Esophagus squamous epithelium (tissue), 5 donors: ENCODE measurements at places on chromosomes 16 and 17. TPM values are rescaled to one million over a fixed set of nuclear protein-coding genes. Genes with fewer than 3 reads are reported as not detected.

DNA sequence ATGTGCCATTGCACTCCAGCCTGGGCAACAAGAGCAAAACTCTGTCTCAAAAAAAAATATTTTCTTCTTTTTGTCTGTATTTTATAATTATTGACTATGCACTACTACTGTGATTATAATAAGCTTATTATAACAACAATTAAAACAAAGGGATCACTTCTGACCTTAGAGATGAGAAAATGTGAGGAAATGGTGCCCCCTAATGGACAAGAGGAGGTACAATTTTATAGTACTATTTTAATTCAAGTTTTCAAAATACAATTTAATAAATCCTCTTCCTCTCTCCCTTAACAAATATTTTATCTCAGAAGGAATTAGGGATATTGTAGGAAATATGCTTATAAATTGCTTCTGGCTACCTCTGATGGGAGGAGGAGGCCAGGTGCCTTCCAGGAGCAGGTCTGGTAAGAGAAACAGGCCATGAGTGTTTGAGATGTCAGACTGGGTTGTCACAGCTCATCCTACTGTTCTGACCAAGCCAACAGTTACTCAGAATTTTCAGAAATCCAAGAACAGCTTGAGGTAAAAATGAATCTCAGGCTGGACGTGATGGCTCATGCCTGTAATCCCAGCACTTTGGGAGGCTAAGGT lies 14.0 kb downstream of the VPS53 start:
- DNase-seq, result no peak

GRCh38 chr16:73022534-73022933 lies 25.4 kb downstream of the ZFHX3 start:
- no peak for DNase-seq

DNA sequence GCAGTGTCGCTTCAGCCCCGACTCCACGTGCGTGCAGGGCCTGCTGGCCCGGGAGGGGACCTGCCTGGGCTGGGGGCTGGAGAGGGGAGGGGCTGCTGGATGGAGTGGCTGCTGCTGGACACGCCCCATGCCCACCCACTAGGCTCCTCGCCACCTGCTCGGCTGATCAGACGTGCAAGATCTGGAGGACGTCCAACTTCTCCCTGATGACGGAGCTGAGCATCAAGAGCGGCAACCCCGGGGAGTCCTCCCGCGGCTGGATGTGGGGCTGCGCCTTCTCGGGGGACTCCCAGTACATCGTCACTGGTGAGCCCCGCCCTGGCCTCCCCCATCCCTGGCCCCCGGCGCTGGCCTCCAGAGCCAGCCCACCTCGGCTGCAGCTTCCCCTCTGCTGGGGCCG lies 2.4 kb downstream of the BRICD5 start:
- no peak for DNase-seq

DNA sequence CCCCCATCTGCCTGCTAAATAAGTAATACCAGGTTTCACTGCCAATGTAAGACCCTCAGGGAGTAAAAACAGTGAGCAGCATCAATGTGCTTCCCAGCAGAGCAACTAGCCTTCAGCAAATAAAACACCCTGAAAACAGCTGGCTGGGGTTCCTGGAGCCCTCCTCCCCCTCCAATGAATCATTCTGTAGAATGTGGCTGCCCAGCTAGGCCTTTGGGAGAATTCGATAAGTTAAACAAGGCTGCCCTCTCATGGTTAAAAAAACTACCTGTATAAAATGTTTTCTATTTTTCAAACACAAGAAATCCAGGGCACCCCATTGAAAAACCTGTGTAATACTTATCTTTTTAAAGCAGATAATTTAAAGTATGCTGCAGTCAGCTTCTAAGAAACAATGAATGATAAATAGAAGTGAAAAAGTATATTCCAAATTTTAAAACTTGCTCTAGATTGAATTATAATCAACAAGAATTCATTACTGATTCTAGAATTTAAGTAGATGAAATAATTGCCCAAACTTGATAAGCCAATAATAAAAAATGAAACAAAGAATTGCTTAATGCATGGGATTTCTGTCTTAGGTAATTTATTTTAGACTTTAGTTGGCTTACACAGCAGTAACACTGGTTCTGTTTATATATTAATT lies 9.4 kb upstream of the TOM1L1 start:
- DNase-seq, result no peak

DNA sequence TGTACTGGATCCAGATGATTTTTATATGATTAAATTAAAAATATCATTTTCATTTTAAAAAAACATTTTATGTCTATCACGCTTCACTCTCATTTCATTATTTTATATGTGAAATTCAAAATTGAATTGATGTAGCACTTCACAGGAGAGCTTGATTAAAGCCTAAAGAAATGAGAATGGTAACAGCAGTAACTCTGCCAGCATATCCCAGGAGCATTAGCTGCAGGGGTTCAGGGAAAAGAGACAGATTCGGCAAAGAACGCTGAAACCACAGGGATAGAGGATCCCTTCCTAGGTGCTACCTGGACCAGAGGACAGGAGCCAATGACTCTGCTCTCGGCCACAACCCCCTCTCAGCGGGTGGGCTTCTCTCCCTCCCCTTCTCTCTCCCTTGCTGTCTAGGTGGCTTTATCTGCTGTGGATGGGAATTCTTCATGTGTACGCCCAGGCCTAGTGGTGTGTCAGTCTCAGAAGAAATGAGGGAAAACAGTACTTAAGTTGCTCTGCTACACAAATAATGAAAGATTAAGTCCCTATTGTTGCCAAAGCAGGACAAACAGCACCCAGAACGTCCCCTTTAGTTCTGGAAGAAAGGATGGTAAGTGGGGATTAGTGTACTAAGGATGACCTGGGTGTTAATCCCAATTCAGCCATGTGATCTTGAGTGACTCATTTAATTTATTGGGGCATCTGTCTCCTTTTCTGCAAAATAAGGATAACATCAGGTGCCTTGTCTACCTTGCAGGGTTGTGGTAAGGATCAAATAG lies 123.3 kb downstream of the CDK5R1 start:
- DNase-seq, result no peak

DNA sequence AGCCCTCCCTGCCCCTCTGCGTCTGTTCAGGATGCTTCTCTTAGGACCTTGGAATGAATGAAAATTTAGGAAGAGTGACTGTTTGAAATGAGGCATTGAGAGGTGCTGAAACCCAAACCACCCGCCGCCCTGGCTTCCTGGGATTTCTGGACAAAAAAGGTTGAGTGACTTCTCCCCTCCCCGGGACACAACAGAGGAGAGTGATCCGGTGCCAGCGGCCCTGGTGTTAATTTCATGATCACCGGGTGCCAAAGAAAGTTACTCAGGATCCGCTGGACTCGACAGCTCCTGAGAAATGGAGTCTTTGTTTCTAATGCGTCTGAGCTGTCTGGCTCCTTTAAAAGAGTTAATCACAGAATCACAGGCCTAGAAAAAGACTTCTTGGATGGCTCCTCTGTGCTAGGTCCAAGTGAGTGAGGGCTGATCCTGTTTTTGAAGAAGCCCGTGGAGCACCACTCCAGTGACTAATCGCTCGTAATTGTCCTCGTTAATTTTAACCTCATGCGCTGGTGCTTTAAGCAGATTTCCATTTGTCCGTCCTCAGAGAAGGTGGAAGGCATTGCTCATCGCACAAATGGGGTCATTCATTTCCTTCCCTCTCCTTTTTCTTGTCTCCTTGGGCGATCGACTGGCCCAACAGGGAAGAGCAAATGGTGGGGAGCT lies 144.4 kb upstream of the ZFHX3 start:
- no peak for DNase-seq

GRCh38 chr16:2223942-2224486 lies 623 bp downstream of the E4F1 start:
- no peak for DNase-seq

- DNase-seq, result no peak
Observed at GRCh38 chr17:40310882-40311391, 2.0 kb downstream of the RARA start.

- no peak for DNase-seq
Observed at GRCh38 chr16:75114946-75115825, 1.4 kb downstream of the LDHD start.

DNA sequence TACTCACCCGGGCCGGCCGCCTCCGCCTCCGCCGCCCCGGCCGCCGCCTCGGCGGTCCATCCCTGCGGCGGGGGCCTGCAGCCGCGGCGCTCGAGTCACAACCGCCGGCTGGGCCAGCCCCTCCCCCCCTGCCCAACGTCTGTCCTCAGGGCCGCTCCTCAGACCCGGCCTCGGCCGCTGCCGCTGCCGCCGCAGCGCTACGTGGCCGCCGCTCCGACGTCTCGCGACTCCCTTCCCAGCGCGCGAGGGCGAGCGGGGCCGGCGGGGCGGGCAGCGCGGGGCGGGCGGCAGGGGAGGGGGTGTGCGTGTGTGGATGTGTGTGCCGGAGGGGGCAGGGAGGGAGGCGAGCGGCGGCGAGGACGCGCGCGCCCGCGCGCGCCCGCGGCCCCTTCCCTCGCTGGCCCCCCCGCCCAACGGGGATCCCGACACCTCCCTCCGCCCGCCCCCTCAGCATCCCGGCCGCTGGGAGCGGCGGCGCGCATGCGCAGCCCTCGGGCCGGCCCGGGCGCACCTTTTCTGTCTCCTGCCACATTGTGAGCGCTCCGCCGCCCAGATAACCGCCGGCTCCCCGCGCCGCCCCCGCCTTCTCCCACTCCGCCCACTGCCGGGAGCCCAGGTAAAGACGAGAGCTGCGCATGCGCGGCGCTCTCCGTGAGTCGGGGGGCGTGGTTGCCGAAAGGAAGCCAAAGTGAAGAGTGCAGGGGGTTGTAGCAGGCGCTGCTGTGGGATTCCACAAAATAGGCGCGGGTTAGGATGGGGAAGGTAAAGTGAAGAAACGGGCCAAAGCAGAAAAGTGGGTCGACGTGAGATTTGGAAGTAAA lies at the start of gene ZNF652:
ZNF652 (minus strand) TSS at position 349 of the 821 bp plus-strand sequence. CDS start 44,525 bp downstream, outside the sequence.
- peak; percentile 68 for DNase-seq

GRCh38 chr17:67746704-67747571 lies 29.2 kb downstream of the NOL11 start:
- no peak for DNase-seq

DNA sequence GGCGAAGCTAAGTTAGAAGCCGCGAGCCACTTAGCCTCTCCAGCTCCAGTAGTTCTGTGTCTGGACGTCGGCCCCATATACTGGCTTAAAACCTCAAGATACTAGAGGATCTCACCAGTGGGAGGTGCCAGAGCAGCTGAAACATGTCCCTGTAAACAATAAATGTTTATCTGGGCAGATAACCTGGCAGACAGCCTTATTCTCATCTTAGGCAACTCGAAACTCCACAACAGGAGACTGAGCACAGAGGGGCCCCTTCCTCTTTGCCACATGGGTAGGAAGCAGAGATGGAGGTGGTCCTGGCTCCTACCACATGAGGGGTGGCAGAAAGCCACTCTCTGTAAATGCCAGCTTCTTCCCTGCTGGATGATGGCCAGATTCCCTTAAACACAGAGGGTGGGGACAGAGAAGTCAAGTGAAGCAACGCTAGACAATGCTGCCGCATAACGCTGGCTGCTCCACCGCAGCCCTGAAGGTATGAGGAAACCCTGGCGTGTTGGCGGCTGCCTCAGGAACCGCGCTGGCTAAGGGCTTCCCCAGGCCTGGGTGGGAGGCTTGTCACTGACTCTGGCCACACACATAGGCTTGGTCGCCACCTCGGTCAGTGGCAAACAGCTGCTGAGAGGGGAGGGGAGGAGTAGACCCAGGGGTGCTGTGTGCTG lies 67.9 kb downstream of the HIC1 start:
- no peak for DNase-seq

- DNase-seq, result no peak
Observed at GRCh38 chr17:77453613-77454241, 313.0 kb downstream of the SEC14L1 start.

GRCh38 chr17:2093349-2093748 lies 38.4 kb downstream of the HIC1 start:
- no peak for DNase-seq

DNA sequence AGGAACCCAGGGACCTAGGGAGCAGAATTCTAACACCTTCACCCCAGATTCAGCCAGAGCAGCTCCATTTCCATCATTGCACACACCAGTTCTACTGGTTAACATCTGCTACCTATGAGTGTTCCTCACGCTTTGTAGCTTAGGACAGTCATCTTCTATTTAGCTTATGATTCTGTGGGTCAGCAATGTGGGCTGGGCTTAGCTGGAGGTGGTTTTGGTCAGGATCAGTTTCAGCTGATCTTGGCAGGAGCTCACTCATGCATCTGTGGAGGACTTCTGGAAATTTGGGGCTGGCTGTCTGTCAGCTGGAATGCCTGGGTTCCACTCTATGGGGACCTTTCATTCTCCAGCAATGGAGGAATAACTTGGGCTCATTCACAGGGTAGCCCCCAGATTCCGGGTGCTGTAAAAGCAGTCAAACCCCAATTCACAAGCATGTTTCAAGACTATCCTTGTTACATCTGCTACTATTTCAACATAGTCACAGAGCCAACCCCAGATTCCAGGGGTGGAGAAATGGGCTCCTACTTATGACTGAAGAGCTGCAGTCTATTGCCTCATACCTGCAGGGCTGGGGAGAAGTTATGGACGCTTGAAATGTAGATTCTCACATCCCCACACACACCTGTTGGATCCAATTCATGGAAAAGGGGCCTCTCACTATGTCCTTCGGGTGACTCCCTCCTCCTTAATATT lies 3.4 kb upstream of the HP start:
- DNase-seq, result no peak

DNA sequence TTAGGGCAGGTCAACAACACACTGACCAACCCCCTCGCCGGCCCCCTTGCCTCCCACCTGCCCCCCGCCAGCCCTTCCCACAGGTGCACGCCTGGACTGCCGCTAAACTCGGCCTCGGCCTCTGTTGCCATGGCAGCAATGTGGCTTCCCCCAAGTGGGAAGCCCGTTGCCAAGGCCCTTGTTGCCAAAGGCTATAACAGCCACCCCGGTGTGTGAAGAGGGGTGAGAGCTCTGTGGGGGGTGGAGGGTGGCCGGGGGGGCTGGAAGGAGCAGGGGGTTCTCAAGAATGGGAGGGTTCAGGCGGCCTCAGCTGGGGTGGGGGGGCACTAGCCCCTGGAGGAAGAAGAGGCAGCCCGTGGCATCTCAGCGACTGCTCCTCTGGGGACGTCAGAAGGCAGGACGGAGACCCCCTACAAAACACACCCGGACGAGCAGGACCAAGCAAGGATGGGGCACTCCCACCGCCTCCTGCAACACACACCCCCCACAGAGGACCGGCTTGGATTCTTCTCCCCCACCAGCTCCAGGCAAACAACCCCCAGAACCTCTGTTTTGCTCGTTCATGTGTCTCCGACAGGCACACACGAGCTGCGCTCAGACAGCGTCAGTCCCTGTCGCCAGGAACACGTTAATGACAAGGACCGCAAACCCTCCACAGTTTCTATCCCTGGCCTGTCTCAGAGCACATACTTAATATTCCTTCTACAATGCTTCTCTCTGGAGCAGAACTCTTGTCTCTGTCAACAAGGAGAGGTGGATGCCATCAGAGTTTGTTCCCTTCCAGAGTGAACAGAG lies 55.7 kb downstream of the ABR start:
- no peak for DNase-seq

- no peak for DNase-seq
Observed at GRCh38 chr16:71526111-71526631, at the start of gene CHST4. Gene CHST4 (plus strand): TSS chr16:71526426. CDS start chr16:71536678, 10,252 bp downstream.

The CCDC200 gene
- total RNA-seq, result not detected

The NPB gene
- 7.4 TPM for total RNA-seq

The RAB11FIP4 gene
- total RNA-seq, result 9.9 TPM

The EXOC3L1 gene
- 2.3 TPM for total RNA-seq

The FOXN1 gene
- total RNA-seq, result 10.5 TPM

The MRPS23 gene
- 17.5 TPM for total RNA-seq

The GLOD4 gene
- total RNA-seq, result 37.4 TPM
